Esophagus muscularis mucosa (tissue), 4 donors: ENCODE measurements at places on chromosomes 3 and 15.
A peak's percentile ranks its signal among the peaks of the same experiment; 100 is the strongest.

DNA sequence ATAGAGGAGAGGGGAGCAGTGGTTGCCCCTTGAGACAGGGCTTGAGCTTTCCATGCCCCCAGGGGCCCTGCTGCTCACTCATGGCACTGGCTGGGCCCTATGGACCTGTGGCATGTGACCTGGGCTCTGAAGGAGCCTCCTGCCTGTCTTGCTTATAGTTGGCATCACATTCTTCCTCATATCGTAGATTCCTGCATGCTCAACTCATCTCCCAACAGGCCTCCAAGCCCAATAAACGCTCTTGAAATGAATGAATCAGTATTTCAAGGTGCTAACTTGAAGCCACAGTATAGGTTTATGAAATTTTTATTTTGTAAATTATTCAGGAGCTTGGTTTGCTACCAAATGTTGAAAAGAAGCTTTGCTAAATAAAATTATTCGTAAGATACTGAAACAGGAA is 93.3 kb upstream of the SLC7A14 start:
- no peak for DNase-seq

DNA sequence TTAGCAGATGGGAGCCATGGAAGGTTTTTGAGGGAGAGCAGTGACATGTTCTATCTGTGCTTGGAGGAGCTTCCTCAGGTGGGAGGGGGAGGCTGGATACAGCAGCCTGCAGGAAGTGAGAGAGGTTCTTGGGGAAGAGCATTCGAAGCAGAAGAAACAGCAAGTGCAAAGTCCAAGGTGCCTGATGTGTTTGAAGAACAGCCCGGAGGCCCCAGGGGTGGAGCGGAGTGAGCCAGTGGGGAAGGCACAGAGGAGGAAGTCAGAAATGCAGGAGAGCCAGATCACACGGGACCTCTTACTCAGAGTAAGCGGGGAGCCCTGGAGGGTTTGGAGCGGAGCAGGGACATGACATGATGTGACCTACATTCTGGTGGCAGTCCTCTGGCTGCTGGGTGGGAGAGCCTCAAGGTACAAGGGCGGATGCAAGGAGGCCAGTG is 10.8 kb downstream of the ITGA11 start:
- peak; percentile 91 for DNase-seq

GRCh38 chr3:74372743-74373142 is 241.7 kb downstream of the CNTN3 start:
- no peak for DNase-seq

DNA sequence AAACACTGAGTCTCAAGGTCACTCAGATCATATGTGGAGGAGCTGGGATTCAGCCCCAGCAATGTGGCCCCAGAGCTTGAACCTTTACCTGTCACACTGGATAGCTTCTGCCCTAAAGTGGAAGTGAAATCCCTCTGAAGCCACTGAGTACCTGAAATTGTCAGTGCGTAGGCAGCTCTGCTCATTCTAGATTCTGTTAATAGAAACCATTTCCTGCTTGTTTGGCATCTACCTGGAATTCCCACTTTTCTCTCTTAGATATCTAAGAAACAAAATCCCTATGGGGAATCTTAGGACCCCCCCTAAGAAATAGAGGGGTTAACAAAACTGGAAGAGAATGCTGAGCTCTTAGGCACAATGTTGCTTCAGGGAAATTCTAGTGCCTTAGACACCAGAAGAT is 29.8 kb downstream of the FBXL22 start:
- no peak for DNase-seq

DNA sequence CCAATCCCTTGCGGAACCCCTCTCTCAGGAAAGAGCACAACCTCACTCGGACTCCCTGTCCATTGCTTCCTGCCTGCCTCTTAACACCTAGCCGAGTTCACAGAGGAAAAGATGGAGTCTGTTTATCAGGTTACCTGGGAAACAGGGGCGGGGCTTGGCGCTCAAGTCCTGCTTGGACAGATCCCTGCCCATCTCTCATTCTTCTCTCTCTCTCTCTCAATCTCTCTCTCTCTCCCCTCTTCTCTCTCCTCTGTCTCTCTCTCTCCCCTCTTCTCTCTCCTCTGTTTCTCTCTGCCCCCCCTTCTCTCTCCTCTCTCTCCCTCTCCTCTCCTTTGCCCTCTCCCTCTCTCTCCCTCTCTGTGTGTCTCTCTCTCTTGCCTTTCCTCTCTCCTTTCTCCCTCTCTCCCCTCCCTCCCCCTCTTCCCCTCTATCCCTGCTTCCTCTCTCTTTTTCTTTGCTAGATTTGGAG is at the start of gene EFHB:
Gene EFHB (minus strand): TSS at position 120 of the 469 bp plus-strand sequence. CDS start 199 bp downstream, outside the sequence.
- no peak for DNase-seq

DNA sequence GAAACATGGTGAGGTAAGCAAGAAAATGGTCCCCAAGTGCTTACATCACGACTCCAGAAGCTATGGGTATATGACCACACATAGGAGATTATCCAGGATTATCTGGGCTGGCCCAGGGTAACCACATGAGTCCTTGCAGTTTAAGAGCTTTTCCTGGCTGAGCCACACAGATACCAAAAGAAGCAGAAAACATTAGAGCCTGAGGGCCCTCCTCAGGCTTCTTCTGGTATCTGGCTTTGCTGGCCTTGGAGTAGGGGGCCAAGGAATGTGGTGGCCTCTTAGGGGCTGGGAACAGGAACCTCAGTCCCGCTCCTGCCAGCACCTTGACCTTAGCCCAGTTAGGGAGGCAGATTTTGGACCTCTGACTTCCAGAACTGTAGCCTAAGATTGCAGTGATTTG is 259.1 kb downstream of the KCNMB2 start:
- DNase-seq: no peak

- DNase-seq: no peak
Measured at GRCh38 chr3:171531716-171532115, 71.5 kb upstream of the TNIK start.

DNA sequence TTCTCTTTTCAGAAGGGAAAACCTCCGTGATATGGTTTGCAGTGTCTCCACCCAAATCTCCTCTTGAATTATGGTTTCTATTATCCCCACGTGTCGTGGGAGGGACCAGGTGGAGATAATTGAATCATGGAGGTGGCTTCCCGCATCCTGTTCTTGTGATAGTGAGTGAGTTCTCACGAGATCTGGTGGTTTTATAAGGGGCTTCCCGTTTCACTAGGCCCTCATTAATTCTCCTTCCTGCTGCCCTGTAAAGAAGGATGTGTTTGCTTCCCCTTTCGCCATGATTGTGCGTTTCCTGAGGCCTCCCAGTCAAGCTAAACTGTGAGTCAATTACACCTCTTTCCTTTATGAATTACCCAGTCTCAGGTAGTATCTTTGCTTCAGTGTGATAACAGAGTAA is 692.7 kb upstream of the GRM7 start:
- DNase-seq: no peak
